ENCODE measurements at places on chromosomes 5 and 9. TPM values are rescaled to one million over a fixed set of nuclear protein-coding genes. Genes with fewer than 3 reads are reported as not detected.

The BTNL3 gene
- not detected for total RNA-seq

The ZFP37 gene
- not detected for total RNA-seq

The ADGRD2 gene
- not detected for total RNA-seq

The PCDHGC3 gene
- 61.3 TPM for total RNA-seq

The CCL27 gene
- not detected for total RNA-seq

The GPR151 gene
- not detected for total RNA-seq

The GABRB2 gene
- total RNA-seq: not detected

The TMEM171 gene
- not detected for total RNA-seq

The LCN9 gene
- not detected for total RNA-seq

The RASEF gene
- total RNA-seq: 0.15 TPM

The BDP1 gene
- total RNA-seq: 34.2 TPM

The PCDHAC1 gene
- not detected for total RNA-seq

The PRUNE2 gene
- total RNA-seq: 0.48 TPM

The MARCOL gene
- total RNA-seq: not detected

The GDA gene
- total RNA-seq: not detected

The CCL19 gene
- total RNA-seq: not detected

The RECK gene
- 2.3 TPM for total RNA-seq

The CAMK2A gene
- total RNA-seq: not detected

The FGF10 gene
- not detected for total RNA-seq

The IFNA7 gene
- total RNA-seq: not detected

The GPX3 gene
- total RNA-seq: not detected

The TMC1 gene
- not detected for total RNA-seq

The MARCHF3 gene
- 0.56 TPM for total RNA-seq

The NOTCH1 gene
- 4.3 TPM for total RNA-seq

The F2RL2 gene
- total RNA-seq: not detected

The IL9 gene
- not detected for total RNA-seq

The HAPLN1 gene
- total RNA-seq: not detected

The MTREX gene
- total RNA-seq: 79.9 TPM

The IFNK gene
- total RNA-seq: not detected

The PCDHA10 gene
- total RNA-seq: not detected

The PHF24 gene
- total RNA-seq: not detected
